ENCODE measurements at places on chromosomes 11 and 22. TPM values are rescaled to one million over a fixed set of nuclear protein-coding genes. Genes with fewer than 3 reads are reported as not detected.

The SC5D gene
- 18.7 TPM for polyA plus RNA-seq

The RAPSN gene
- polyA plus RNA-seq, result 2.2 TPM

The RAB39A gene
- not detected for polyA plus RNA-seq

The MUC6 gene
- polyA plus RNA-seq, result 0.04 TPM

The FXYD2 gene
- polyA plus RNA-seq, result 0.53 TPM

GRCh38 chr11:119622454-119623143 lies 106.4 kb downstream of the NECTIN1 start:
- DNase-seq, result no peak

DNA sequence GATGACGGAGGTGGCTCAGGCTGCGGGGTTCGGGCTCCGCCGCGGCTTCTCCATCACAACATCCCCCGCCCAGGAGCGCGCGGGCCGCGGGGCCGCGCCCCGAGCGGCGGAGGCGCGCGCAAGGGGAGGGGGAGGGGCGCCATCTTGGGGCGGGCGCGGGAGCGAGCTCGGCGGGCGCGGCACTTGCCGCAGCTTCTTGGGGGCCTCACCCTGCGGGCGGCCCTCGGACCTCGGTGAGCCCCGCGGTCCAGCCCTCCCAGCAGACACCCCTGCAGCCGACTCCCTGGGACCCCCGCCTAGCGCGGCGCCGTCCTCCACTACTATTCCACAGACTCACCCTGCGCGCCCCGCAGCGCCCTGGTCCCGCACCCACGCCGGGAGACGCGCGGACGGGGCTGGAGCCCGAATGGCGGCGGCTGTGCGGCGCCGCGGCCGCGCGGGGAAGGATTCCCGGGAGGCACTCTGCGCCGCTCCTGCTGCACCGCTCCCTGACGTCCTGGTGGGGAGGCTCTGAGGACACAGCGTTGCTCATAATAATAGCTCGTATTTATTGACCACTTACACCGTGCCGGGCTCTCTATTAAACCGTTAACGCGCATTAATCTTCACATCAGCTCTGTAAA lies at the start of gene APBB1:
Gene APBB1 (minus strand): TSS at position 86 of the 623 bp plus-strand sequence. CDS start 7,747 bp downstream, outside the sequence.
- peak; percentile 79 for DNase-seq

- no peak for DNase-seq
Observed at GRCh38 chr11:3085052-3085451, 27.8 kb upstream of the CARS1 start.

- peak; percentile 58 for DNase-seq
Observed at GRCh38 chr22:37818409-37819104, 4.6 kb upstream of the GALR3 start.

DNA sequence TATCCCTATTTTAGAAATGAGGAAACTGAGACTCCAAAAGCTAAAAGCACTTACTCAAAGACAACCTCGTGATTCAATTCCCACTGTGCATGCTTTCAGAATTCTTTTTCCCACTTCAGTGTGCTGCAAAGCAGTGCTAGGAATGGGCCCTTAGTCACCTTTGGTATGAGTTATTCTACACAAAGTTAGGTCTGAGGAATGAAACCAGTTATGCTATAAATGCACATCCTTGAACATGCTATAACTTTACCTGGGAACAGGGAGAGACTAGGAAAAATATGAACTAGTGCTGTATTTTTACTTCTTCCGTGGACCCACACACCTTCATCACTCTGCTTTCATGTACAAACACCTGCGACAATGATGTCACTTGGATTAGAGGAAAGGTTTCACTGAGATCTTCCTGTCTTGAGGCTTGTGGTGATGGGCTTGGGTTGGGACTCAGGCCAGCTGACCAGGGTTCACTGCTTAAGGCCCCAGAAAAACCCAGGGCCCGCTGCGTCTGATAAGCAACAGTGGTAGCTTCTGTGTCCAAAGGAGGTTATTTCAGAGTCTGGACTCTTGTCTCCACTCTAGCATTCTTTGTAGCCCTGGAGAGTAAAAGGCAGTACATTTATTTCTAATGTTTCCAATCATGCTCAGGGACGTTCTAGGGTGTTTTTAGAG lies 81.6 kb downstream of the ZC3H12C start:
- DNase-seq, result no peak
